Stimulated activated naive CD4-positive, alpha-beta T cell (primary cell): ENCODE measurements at places on chromosomes 1 and 21.

DNA sequence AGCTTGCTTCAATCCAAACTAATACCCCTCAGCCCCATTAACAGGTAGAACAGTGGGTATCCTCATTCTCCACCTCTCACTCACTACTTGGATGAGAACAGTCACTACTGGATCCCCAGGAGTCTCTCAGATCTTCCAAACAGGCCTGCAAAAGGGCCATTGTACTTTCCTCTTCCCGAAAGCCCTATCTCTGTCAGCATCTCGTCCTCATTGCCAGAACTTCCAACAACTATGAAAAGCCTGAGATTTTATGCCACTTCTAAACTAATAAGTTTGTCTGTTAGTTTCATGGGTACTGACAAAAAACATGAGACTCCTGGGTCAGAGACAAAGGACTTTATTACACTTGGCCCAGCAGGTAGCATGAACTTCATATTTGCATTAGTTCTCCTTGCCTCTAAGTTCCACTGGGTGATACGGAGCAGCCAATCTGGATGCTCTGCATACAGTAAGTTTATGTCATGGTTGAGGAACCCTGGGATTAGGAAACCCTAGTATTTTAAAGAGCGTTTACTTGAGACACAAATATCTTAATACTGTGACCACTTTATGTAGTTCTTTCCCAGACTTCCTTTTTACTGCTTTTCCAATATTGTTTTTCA is 38.1 kb downstream of the VANGL2 start:
- no peak for DNase-seq

GRCh38 chr1:11787251-11787803 is 18.4 kb downstream of the MTHFR start:
- DNase-seq = no peak

DNA sequence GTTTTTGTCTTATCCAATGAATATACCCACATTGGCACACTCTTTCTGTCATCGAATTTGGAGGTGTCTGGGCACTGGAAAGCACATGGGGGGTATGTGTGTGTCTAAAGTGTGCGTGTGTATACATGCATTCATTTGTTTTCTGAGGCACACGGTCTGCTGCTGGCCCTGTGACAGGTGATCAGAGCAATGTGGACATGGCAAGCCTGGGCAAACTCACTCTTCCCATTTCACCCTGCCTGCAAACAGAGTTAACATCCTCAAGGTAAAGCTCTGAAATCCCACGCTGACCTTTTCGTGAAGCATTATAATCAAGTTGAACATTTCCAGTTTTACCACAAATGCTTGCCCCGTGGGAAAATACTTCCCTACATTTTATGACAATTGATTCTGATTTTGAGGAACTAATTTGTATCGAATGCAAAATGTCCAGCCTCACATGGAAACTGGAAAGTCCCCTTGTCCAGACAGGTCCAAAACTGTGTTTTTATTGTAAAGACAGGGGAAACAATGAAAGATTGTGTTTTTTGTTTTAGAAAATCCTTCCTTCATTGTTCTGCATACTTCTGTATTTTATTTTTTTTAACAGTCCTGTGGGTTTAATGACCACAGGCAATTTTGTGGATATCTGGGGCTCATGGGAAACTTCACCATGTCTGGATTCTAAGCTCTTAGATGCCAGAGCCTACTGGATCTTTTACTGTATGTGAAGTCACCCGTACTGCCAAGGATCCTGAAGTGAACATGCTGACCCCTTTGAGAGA is 160.9 kb downstream of the PBX1 start:
- DNase-seq = no peak

- no peak for DNase-seq
These were observed 291.8 kb downstream of the CHRM3 start for GRCh38 chr1:239678181-239678580.

DNA sequence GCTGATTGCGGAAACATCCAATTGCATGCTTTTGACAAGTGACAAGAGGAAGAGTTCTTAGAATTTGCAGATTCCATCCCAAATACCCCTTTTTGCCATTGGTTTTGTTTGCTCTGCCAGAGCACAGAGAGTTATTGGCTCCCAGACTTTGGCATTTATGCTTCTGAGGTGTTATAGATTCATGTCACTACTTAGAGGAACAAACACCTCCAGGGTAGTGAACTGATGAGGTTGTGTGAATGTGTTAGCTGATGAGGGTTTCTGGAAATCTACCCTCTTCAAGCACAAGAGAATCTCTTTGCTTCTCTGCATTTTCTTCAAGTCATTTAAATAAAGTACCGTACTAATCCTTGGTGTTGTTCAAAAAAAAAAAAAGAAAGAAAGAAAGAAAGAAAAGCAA is 33.9 kb upstream of the BRINP3 start:
- no peak for DNase-seq
